ENCODE measurements at places on chromosomes 4 and X.

DNA sequence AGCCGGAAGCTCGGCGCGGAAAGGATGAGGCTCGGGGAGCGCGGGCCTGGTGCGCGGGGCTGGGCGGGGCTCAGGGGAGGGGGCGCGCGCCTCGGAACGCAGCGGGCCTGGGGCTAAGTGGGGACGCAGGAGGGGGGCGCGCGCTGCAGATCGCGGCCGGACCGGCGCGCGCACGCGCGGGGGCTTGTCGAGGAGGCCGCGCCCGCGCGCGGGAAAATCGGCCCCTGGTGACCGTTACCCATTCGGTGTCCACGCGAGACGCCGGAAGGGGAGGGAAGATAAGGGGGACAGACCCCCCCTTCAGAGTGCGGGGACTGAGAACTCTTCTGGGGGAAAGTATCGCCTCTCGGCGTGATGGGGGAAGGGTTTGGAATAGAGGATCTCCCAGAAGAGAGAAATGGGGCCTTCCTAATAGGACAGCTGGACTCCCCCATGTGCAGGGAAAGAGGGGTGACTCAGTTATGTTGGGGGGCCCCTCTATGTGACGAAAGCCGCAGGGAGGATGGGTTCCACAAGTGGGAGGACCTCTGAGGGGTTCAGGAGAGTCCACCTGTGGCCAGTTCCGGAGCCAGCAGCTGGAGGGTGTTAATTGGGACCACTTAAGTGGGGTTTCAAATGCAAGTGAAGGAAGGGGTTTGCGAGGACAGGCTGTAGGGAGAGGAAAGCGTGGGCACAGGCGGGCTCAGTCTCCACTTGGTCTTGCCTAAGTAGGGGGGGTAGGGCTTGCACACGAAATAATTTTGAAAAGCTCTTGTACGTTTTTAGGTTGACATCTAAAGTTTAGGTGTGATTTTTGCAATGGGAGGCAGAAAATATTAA is 584 bp downstream of the SUV39H1 start:
- DNase-seq = peak; percentile 35

DNA sequence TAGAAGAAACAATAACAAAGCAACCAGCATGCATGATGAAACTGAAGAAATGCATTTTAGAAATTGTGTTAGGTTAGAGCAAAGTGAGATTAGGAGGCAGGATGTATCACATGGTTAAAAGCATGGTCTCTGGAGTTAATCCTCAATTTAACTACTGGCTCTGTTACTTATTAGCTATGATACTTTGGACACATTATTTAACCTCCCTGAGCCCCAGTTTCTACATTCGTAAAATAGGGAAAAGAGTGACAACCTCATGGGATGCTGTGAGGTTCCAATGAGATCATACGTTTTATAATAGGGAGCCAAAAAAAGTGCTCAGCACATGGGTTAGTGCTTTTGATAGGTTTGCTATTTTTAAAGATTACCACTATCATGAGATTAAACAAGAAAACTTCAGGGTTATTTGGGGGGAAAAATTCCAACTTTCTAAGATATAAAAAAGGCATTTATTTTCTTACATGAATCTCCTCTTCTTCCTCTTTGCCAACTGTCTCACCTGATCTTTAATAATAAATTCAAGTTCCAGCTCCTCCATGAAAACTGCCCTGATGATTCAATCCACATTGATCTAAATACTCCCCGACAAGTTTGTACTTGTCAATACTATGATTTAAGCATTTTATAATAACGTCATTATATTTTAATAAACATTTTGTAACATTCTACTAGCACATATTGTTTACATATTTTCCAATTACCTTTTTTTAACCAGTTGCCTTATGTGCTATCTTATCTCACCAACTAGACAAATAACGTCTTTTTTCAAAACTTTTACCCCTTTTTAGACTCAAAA is 4.6 kb downstream of the SEC31A start:
- DNase-seq = peak; percentile 46

GRCh38 chr4:2073808-2074481 is 14.8 kb downstream of the NAT8L start:
- DNase-seq = no peak

- DNase-seq = no peak
Measured at GRCh38 chrX:37921758-37922157, 74.4 kb upstream of the DYNLT3 start.

GRCh38 chr4:85477534-85477933 is 2.6 kb downstream of the ARHGAP24 start:
- DNase-seq = no peak

GRCh38 chr4:128166982-128167381 is 105.9 kb downstream of the LARP1B start:
- DNase-seq = no peak

GRCh38 chr4:8252301-8253173 is 17.0 kb upstream of the HTRA3 start:
- no peak for DNase-seq

GRCh38 chrX:121283921-121284320 is 236.5 kb downstream of the GLUD2 start:
- DNase-seq = no peak

DNA sequence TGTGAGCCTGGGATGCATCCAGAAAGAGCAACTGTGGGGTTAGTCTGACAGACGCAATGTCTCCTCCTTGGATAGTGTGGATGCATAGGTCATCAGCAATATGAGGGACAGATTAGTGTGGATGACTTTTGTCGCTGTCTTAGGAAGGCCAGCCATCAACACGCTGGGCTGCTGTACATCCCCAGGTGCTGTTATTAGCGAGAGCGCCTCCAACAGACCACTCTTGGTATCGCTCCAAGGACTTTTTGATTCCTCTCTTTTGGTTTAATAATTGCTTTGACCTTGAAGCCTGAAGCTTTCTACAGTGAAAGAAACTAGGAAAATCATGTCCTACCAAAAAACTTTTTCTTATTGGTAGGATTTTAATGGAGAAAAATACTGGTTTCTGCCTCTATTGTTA is 76.7 kb downstream of the TMEM131L start:
- no peak for DNase-seq

- DNase-seq = no peak
Measured at GRCh38 chr4:150033081-150033480, 45.2 kb upstream of the DCLK2 start.

DNA sequence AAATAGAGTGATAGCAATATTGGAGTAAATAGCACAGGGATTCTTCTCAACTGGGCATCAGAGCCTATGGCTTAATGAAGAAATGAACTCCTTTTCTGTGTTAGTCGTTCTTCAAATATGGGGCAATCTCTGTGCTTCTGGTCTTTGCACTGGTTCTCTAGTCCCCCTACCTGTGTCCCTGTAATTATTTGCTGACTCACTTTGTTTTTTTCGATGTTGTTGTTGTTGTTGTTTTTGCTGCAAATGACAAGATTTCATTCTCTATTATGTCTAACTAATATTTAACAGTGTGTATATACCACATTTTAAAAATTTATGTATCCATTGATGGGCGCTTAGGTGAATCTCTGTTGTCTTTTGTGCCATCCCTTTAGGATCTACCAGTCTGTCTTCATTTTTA is 2137.8 kb upstream of the TENM3 start:
- DNase-seq = no peak

- peak; percentile 49 for DNase-seq
Measured at GRCh38 chr4:25861951-25862410, 807 bp downstream of the SEL1L3 start.

GRCh38 chr4:168199260-168199957 is 107.1 kb downstream of the ANXA10 start:
- no peak for DNase-seq

- no peak for DNase-seq
Measured at GRCh38 chrX:39787999-39788398, 309.8 kb downstream of the BCOR start.

- DNase-seq = no peak
Measured at GRCh38 chr4:26489101-26489985, 941 bp downstream of the CCKAR start.

GRCh38 chr4:52645300-52645699 is 13.8 kb downstream of the USP46 start:
- no peak for DNase-seq

DNA sequence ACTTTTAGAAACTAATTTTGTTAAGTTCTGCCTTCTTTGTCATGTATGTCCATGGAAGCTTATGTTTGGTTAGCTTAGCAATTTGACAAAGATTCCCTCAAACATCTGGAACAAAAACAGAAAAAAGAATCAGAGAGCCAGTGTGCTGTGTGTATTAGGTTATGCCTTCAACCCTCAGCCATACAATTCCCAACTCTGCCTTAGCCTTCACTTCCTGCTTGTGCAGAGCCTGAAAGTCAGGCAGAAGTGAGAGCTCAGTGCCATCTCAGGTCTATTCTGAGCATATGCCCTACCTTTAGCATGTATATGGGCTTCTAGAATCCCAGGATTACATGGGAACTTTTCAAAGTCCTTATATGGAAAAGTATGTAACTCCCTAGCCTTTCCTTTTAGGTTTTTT is 58.2 kb upstream of the STOX2 start:
- no peak for DNase-seq

- no peak for DNase-seq
Measured at GRCh38 chr4:78213218-78213617, 156.1 kb downstream of the FRAS1 start.

DNA sequence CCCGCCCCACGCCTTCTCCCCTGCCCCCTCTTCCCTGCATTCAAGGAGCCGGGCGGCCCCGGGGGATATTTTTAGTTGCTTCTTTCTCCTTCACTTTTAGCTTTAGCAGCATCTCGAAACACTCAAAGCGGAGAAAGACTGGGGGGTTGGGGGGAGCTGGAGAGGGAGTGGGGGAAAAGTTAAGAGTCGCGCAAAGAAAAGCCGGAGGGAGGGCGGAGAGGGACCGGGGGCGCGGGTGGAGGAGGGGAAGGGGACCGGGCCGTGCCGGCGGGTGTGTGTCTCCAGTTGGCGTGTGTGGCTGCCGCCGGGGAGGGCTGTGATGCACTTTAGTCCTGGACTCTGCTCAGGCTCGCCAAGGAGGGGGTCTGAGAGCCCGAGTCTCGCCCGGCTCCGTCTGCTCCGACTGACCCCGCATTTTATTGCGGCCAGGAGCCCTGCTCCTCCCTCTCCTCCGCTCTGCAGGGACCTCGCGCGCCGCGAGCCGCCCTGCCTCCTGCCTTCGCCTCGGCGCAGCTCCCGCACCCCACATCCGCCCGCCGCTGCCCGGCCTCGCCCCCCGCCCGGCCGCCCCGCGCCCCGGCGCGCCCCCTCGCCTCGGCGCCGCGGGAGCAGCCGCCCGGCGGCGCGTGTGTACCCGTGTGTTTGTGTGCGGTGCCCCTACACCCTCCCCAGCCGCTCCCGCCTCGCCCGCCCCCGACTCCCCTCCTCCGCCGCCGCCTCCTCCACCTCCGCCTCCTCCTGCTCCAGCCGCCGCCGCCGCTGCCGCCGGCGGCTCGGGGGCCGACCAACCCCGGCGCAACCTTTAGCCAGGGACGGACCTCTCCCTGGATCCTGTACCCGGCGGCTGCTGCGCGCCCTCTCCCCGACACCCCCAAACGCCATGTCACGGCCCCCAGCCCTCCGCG is 1.4 kb downstream of the ZNF827 start:
- DNase-seq = peak; percentile 43

DNA sequence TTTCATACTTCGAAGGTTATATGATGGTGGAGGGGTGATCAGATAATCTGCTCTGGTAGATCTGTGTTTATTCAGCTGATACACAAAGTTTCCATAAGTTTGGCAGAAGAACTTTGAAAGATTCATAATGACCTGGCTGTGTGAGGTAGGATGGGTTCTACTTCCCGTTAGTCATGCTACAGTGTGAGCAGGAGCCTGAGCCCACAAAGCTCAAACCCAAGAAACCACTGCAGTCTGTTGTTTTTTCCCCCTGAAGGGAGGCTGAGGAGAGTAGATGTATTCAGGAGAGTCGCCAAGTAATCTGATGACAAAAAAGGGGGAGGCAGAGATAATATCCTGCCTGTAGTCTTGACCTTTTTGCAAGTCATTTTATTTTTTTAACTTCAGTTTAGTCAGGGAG is 52.8 kb upstream of the PPP3CA start:
- DNase-seq = no peak

GRCh38 chr4:2798399-2799223 is 5.7 kb downstream of the SH3BP2 start:
- DNase-seq = no peak

GRCh38 chr4:184955636-184956035 is 62.7 kb upstream of the HELT start:
- no peak for DNase-seq

DNA sequence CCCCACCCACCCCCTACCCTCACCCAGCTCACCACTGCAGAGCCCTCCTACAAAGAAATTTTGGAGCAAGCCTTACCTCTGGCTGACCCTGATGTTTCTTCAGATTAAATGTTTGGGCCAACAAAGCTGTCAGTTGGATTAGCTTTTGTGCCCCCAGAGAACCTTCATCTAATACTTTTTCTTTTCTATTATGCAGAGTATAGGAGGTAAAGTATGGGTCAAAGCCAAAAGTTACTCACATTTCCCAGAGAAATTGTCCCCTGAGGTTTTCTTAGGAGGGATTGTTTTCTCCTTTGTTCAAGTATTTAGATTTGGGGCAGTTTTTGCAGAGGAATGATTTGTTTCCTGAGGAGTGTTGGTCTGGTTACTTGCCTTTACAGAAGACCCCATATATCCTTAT is 69.5 kb downstream of the AASDH start:
- no peak for DNase-seq

DNA sequence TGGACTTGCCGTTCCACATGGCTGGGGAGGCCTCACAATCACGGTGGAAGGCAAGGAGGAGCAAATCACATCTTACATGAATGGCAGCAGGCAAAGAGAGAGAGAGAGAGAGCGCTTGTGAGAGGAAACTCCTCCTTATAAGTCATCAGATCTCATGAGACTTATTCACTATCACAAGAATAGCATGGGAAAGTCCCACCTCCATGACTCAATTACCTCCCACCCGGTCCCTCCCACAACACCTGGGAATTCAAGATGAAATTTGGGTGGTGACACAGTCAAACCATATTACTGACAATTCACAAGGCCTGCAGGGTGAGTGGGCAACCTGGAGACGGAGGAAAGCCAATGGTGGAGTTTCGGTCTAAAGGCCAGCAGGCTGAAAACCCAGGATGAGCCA is 394.3 kb upstream of the TRAM1L1 start:
- no peak for DNase-seq

GRCh38 chrX:45667666-45668065 is 467.0 kb upstream of the DIPK2B start:
- no peak for DNase-seq

GRCh38 chr4:121554382-121554781 is 142.4 kb downstream of the ANXA5 start:
- DNase-seq = no peak

- peak; percentile 1 for DNase-seq
Measured at GRCh38 chrX:13254076-13254785, 65.6 kb downstream of the ATXN3L start.

- DNase-seq = peak; percentile 61
Measured at GRCh38 chr4:21768349-21769310, 179.9 kb downstream of the KCNIP4 start.

DNA sequence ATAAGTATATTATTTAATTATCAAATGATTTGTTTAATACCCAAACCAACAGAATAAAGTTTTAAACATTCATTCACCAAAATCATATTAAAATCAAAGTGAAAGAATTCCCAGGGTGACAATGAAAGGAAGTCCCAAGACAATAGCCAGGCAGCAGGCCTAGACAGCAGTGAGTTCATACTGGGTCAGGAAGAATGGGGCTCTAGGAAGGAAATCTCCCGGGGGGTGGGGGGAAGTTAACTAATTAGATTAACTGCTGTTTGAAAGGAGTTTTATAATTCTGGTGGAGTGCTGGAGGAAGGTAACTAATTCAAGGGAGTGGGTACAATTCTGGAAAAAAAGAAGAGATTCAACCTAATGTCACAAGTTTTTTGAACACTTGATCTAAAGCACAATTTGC is 104.1 kb downstream of the ZAR1 start:
- DNase-seq = no peak
